ENCODE measurements at places on chromosomes 1 and 21.

GRCh38 chr1:240486611-240487010 lies 125.3 kb downstream of the GREM2 start:
- no peak for DNase-seq

- DNase-seq, result no peak
Observed at GRCh38 chr1:228006034-228006785, 588 bp upstream of the WNT3A start.

DNA sequence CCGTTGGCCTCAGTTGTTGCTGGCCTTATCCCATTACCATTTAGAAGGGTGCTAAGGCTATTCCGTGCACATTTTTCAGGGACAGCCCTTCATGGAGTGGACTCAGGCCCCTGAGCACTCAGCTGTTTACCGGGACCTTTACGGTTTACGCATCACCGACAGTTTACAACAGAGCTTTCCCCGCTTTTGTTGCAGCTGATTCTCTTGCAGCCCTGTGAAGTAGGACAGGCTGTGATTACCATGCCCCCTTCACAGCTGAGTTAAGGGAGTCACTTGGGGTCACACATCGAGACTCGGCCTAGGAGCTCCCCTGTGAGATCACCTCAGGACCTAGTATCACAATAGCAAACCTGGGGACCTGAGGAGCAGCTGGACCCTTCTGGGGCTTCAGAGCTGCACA lies 41.9 kb downstream of the PTPRF start:
- no peak for DNase-seq

- no peak for DNase-seq
Observed at GRCh38 chr1:45403298-45403697, 63.1 kb upstream of the MUTYH start.

GRCh38 chr1:8956461-8957349 lies 11.0 kb downstream of the CA6 start:
- DNase-seq, result no peak

GRCh38 chr1:23416964-23417363 lies 7.6 kb downstream of the TCEA3 start:
- DNase-seq, result no peak

GRCh38 chr1:63203641-63204040 lies 118.7 kb upstream of the FOXD3 start:
- DNase-seq, result no peak

- no peak for DNase-seq
Observed at GRCh38 chr1:168343566-168343965, 62.9 kb downstream of the TBX19 start.

DNA sequence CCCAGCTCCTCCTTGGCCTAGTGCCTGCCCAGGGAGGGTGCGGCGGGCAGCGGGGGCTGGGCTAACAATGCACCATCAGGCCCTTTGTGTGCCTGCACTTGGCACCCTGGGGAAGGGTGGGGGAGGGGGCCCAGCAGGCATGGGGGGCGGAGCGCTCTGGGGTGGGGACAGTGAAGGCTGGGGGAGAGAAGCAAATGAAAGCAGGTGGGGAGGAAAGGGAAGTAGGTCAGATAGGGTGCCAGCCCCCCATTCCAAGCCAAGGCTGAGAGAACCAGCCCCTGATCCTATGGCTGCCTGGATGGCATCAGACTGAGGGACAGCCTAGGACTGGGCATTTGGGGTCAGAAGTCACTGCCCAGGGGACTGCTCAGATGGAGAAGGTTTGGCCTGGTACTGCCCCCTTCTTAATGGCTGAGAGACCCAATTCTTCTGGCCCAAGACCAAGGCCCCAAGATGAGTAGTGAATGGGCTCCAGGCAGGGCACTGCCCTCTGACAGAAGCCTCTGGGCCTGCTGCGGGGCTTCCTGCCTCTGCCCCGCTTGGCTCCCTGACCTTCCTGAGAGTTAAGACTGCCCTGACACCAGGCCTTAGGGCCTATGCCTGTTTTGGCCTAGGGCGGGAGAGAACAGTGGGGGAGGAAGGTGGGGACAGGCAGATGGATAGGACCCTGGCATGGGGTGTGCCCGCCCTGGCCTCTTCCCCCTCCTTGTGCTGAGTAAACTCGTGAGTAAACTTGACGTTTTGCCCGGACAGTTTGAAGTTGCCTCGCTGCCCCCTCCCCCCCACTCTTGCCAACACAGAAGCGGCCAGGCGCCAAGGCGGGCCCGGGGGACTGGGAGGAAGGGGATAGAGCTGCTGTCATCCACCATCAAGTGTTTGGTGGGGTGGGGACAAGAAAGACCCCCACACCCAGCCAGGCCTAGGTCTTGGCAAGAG lies 2.7 kb downstream of the ZBTB7B start:
- DNase-seq, result no peak

DNA sequence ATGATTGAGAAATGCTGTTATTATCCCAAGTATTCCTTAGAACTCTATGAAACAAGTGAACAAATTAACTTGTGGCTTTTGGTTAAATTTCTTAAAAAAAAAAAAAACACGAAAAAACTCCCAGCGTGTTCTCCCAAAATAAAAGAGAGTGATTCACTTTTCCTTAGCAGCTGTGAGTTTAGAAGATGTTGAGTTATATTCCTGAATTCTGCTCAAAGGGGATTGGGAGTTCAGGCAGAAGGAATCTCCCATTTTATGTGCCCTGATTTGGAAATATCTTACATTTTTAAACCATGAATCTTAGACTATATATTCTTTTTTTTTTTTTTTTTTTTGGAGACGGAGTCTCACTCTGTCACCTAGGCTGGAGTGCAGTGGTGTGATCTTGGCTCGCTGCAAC lies 34.3 kb downstream of the SMG7 start:
- DNase-seq, result no peak

GRCh38 chr1:224671076-224671475 lies 55.0 kb downstream of the CNIH3 start:
- no peak for DNase-seq

GRCh38 chr1:230255991-230256390 lies 170.1 kb downstream of the PGBD5 start:
- DNase-seq, result no peak

- no peak for DNase-seq
Observed at GRCh38 chr1:201310986-201311355, 27.7 kb downstream of the PKP1 start.

DNA sequence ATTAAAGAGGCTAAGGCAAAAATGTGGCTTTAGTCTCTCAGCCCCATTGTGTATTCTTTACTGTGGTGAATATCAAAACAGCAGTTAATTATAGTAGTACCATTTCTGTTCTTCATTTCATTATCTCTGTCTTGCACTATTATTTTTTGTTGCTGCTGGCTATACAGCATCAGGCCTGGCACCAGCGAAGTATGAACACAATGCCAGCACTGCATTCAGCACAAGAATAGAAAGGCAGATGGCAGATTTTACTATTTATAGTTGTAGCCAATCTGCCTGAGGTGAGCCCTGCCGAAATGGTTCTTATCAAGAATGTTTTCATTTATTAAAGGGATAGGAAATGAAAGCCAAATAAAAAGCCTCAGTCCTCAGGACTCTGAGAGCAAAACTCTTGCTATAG lies 72.1 kb downstream of the GPR52 start:
- no peak for DNase-seq
